Stimulated activated CD4-positive, alpha-beta T cell treated with anti-CD3 and anti-CD28 coated beads, Interleukin-4, amount 100 ng/mL, for 1 hour (primary cell): ENCODE measurements at places on chromosomes 1 and 21.
A peak's percentile ranks its signal among the peaks of the same experiment; 100 is the strongest.

DNA sequence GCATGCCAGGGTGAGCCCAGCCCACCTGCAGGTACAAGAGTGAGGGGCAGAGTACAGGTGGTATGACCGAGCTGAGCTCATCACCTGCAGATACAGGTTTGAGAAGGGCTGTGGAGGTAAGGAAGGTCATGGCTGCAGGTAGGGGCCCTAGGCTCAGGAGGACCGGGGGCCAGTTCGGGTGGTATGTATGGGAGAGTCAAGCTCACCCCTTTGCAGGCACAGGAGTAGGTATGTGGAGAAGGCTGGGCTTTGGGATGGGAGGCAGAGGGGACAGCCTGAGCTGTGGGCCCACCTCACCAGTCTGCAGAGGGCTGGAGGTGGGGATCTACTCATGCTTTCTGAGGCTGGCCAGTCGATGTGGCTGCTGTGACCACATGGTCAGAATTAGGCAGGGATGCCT is 17.2 kb downstream of the PODN start:
- no peak for DNase-seq

- no peak for DNase-seq
Observed at GRCh38 chr1:36199934-36200741, 24.1 kb upstream of the THRAP3 start.

DNA sequence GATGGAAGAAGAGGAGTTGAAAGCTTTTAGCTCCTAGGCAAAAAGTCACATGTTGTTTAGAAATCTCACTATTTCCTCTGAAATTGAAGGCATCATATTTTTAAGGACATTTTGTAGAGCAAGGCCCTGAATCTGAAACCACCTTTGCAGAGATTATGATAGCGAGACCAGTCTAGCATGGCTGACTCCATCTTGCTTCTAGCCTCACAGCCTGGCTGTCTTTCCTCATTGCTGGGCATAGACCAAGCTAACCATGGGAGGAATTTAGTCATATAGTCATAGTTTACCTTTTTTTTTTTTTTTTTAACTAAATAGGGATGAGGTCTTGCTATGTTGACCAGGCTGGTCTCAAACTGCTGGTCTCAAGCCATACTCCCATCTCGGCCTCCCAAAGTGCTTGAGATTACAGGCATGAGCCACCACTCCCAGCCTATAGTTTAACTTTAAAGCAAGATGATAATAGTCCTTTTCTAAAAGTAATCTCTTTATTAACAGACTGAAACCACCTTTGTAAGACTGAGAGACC is 42.2 kb upstream of the ZNF326 start:
- no peak for DNase-seq

- DNase-seq, result no peak
Observed at GRCh38 chr1:15825800-15826199, 18.4 kb upstream of the UQCRHL start.

DNA sequence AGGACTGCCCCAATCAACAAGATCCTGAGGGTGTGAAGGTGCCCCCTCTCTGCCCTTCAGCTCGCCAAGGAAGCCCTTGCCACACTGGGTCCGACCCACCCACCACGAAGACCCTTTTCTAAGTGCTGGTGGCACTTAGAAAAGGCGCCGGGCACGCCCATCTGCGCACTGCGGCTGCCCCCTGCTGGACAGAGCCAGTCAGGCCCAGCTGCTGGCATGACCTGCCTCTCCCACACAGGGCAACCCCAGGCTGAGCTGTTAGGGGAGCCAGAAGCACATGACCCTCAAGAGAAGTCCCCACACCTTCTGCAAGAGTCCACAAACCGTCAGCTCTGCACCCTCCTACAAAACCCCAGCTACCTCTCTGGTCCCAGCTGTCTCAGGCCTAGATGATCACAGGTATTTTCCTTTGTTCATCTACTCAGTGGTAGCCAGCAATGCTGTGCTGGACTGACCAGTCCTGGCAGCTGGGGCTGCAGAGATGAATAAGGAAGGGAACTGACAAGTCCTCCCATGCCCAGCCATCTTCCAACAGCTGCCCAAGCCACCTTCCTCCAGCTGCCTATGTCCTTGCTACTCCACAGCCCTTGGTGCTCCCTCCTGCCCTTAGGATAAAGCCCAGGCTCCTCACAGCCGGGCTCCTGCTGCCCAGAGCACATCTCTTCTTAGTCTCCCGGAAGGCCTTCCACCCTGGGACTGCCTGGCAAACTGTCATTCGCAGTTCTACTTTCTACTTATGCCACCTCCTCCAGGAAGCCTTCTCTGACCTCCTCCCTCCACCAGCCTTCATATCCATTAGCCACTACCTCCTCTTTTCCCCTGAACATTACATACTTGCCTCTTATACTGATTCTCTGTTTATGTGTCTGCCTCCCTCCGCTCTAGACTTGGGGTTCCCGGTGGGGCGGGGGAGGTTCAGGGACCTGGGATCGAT is 39.8 kb upstream of the ZC3H12A start:
- peak; percentile 78 for DNase-seq

DNA sequence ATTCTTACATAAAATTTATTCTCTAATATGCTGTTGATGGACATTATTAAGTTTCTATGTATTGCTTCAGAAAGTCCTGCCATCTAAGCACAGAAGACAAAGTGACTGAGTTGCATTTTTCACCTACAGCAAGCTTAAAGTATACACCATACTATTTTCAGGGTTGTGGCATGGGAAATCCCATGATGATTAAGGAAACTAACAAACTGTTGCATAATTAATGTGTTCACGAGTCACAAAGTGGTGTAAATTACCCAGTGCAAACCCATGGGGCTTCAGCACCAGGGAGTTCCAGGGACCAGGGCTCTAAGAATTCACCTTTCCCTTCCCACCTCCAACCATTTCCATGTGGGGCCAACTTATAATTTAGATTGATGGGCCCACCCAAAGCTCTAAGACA is 81.9 kb upstream of the NR5A2 start:
- no peak for DNase-seq

- no peak for DNase-seq
Observed at GRCh38 chr1:229597877-229598276, 28.0 kb downstream of the TAF5L start.

GRCh38 chr1:234495231-234495990 is 16.4 kb upstream of the TARBP1 start:
- DNase-seq, result no peak

DNA sequence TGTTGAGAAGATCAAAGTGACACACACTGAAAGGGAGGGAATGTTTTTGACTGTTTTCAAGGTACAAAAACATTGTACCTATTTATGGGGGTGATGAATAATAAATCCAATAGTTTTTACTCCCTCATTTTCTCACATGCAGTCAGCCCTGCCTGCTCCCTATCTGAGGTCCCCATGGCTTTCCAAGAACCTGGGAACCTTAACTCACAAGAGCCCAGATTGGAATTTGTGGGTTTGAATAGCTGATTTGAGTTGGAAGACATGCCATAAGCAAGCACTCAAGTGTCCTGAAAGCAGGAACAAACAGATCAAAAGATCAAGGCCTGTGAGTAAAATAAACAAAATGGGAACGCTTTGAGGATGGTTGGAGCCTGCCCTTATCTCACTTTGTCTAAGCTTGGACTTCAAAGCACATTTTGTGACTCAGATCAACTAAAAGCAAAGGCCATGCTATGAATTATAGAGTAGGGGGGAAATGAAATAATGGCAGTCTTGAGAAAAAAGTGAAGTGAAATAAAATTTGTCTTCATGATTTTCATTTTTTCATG is 136.6 kb downstream of the LYPLAL1 start:
- no peak for DNase-seq

GRCh38 chr1:165265196-165265838 is 91.2 kb downstream of the LMX1A start:
- no peak for DNase-seq

- no peak for DNase-seq
Observed at GRCh38 chr1:13779930-13780329, 79.9 kb downstream of the PRDM2 start.

DNA sequence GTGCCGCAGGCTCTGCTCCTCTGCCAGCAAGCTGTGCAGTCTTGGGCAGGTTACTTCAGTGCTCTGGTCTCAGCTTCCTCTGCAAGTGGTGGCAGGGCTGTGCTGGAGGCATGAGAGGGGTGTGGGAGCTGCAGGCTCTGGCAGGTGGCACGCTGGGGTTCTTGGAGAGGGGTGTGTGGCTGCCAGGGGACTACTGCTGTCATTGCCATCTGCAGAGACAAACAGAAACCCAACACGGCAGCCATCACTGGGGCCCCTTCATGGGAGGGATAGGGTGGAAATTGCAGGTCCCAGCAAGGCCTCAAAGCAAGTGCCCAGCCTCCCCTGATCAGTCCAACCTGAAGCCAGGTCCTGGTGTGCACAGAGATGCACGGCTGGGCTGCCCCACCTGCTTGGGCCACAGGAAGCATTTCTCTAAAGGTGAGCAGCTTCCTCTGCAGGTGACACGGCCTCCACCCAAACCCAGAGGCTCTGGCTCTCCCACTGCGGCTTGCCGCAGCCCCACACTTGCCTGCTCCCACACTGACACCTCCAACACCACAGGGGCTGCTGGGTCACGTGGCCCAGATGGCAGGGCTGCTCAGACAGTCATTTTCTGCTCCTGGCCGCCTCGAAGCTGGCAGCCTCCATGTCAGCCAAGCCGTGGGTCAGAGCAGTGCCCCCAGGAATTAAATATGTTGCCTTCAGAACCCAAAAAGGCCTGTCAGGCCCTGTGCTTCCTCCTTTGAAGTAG is 4.1 kb upstream of the COL6A2 start:
- DNase-seq, result no peak

GRCh38 chr1:162212713-162213112 is 143.2 kb downstream of the NOS1AP start:
- no peak for DNase-seq

DNA sequence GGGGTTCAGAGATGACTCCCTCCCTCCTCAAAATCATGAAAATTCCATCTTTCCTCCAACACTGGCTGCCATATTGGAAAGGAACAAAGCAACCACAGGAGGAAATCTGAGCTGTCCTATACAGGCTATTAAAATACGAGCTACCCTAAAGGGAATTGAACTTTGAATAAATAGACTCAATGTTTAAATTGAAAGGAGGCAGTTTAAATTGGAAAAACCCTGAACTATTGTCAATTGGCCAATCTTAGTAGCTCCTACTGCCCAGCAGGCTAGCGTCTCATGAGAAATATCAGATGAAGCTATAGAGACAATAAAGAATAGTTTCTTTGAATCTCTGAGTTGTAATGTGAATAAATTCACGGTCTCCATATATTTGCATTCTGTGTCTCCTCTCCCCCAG is 85.4 kb upstream of the KCNE2 start:
- DNase-seq, result no peak

- DNase-seq, result no peak
Observed at GRCh38 chr1:180301135-180301742, 71.2 kb downstream of the LHX4 start.

DNA sequence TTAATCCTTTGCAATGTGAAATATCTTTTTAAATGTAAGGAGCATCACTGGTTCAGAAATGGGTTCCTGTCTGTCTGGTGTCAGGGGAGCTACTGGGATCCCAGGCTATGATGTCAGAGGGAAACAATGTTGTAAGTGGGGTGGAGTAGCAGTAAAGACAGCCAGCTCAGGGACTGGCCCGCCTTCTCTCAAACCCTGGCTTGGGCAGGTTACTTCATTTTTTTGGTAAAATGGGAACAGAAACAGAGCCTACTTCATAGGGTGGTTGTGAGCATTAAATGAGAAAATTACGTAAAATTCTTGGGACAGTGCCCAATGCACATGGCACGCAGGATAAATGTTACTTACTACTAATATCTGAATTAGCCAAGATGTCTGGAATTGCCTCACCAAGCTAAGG is 30.7 kb upstream of the IL20 start:
- no peak for DNase-seq

GRCh38 chr1:68225781-68226180 is 6.5 kb downstream of the WLS start:
- DNase-seq, result no peak

DNA sequence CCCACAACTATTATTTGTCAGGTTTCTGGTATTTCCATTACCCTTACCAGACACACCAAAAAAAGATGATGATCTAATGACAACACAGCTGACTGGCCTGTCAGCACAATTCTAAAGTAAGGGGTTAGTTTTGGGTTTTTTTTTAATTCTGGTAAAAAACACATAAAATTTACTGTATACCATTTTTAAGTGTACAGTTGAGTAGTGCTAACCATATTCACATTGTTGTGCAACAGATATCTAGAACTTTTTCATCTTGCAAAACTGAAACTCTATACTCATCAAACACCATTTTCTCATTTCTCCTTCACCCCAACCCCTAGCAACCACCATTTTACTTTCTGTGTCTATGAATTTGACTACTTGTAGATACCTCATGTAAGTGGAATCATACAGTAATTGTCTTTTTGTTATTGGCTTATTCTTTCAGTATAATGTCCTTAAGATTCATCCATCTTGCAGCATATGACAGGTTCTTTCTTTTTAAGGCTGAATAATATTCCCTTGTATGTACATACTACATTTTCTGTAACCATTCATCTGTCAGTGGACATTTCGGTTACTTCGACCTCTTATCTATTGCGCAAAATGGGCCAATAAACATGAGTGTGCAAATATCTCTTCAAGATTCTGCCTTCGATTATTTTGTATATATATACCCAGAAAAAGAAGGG is 29.8 kb downstream of the ARNT start:
- DNase-seq, result no peak

GRCh38 chr1:159076438-159077119 is at the start of gene AIM2:
TSS of gene AIM2 (minus strand) at chr1:159076766. CDS start at chr1:159073499, 3,267 bp downstream.
- DNase-seq, result peak; percentile 43

DNA sequence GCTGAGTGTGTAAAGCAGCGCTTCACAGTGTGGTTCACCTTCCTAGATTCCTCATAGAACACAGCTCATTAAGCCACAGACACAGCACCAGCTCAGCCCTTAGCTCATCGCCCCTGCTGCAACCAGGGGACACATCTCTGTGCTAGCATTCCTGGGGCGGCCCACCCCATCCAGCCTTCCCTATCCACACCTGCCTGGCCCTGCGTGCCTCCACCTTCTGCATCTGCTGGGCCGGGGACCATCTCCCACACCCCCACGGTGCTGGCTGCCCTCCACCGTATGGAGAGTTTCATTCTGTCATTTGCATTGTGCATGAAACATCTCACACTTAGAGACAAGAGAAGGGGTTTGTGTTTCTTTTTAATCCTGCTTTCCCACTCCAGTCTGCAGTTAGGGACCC is 35.8 kb upstream of the PRSS38 start:
- DNase-seq, result no peak

DNA sequence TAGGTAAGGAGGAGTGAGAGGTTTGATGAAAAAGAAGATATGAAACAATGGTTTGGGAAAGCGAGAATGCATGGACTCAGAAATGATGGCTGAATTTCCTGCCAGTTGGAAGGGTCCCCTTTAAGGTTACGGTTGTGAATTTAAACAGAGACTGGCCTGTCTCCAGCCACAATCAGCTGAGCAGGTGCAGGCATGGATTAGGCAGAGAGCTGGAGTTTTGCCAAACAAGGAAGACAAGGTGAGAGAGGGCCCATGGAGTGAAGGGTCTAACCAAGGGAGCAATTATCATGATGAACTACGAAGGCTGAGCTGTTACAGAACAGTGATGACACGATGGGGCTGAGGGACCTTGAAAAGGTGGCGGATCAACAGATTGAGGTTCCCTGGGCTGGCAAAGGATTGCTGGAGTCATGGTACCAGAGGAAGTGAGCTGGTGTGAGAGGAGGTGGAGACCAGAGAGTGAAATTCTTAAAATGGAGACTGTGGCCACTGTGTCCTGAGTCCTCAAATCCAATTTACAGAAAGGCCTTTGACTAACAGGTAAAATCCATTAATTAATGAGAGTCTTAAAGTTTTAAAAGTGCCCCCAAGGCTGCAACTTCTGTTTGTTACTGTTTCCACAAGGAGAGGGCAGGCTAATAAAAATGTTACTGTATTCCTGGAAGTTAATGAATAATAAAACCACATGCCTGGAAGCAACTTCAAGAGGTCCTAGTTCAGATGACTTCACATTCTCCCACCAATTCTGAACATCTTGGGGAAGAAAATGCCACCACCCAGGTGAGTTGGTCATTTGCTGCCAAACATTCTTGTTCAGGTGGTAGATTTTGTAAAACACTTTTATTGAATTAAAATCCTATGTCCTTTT is 41.5 kb downstream of the LHX9 start:
- DNase-seq, result no peak
